Cortex of kidney (tissue), 1 donor: ENCODE measurements at places on chromosomes 2 and 18.

GRCh38 chr2:72330652-72331051, 183.0 kb upstream of the CYP26B1 start:
- DNase-seq = no peak

DNA sequence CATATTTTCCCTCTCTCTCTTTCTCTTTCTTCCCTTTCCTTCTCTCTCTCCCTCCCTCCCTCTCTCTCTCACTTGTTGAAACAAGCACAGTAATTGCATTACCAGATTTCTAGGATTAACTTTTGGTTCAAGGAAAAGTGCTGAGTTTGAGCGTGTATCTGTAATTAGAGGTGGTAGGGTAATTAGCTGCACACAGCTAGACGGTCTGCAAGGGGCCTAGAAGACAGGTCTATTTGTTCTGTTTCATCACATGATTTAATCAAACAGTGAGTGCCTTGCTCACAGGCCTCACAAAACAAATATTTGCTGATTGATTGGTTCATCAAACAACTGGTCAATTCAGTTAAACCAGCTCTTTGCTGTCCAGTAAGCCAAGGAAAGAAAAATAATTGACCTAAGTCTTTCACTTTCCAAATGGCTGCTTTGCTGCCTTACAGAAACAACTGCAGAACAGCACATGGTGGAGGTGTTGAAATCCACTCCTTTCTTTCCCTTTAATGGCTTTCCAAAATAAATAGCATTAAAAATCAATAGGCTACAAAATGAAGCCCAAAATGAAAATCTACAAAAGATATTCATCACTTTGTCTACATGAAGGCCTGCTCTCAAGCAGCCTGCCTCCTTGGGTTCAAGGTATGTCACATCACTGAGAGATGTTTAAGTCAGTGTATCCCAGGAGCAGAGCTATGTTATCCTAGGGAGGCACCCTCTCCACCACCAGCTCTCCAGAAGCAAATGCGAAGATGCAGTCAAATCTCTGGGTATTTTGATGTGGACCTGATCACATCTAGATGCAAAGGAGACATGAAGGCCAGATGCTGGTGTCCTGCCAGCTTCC, 264.4 kb upstream of the SIX2 start:
- no peak for DNase-seq

DNA sequence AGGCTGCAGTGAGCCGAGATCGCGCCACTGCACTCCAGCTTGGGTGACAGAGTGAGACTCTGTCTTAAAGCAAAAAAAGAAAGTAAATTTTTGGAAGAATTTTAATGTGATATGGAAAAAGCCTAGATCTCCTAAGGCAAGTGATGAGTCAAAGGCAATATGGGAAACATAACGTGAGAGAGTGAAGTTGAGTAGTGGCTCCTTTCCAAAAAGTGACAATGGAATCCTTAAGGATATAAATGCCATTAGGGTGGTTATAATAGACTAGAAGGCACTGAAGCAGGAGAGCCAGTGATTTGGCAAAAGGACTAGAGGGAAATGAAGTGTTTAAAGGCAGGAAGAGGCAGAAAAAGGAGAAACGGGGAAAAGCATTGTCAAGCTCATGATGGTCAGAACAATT, 25.6 kb downstream of the ARHGAP28 start:
- no peak for DNase-seq

DNA sequence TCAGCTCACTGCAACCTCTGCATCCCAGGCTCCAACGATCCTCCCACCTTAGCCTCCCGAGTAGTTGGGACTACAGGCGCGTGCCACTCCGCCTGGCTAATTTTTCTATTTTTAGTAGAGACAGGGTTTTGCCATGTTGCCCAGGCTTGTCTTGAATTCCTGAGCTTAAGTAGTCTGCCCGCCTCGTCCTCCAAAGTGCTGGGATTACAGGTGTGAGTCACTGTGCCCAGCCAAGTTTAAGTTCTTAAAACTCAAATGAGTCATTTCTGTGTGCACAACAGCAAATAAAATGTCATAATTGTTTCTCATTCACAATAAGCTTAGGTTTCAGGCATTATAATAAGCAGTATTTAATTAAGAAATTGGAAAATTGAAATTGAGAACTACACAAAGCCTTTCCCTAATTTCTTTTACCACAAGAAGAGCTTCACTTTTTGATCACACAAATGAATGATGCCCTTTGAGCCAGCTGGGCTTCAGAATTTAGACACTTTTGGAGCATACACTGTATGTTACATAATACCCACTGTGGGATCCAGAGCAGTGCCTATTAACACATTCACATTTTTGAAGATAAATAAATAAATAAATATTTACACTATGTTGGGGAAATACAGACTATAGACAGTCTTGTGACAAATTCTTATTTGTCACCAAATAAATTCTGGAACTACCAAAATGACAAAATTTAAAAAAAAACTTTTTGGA, 8.6 kb upstream of the ME2 start:
- no peak for DNase-seq

GRCh38 chr2:199988151-199988550, 32.8 kb downstream of the MAIP1 start:
- no peak for DNase-seq

DNA sequence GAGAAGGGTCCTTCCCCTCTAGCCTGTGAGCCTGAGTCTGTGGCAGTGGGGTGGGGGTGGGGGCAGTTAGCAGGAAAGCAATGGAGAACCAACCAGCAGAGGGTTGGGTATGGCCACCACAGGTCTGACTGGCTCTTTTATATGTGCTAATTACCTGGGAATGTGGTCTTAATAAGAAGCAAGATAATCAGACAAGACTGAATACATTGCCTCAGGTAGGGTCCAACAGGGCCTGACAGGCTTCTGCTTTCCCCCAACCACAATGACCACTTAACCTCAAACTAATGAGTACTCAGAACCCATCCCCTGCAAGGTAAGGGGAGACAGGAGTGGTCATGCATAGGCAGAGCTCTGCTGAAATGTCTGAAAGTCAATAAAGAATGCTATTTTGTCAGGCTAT, 39.2 kb upstream of the GALNT1 start:
- DNase-seq = no peak

DNA sequence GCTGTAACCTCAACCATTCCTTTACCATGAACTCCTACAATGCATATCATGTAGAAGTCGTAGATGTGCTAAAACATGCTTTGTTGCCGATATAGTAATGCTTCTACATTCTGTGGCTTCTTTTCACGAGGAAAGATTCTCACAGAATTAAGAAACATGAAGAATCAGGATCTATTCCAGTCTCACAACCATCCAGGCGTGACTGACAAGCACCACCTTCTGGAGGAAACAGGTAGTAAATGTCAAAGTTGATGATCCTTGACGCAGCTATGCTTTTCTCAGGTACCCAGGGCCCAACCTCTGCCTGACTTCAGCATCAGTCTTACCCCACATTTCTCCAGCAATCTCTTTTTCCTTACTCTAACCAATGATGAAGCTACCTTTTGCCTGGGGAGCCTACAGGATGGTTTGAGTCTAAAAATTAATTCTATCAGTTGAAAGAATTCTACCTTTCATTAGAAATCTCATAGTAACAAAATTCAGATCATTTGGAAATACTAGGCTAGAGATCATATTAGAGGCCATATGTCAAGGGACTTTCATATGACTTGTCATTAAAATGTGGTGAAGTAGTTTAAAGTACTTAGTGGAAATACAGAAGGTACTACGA, 123.3 kb upstream of the RND3 start:
- DNase-seq = no peak

DNA sequence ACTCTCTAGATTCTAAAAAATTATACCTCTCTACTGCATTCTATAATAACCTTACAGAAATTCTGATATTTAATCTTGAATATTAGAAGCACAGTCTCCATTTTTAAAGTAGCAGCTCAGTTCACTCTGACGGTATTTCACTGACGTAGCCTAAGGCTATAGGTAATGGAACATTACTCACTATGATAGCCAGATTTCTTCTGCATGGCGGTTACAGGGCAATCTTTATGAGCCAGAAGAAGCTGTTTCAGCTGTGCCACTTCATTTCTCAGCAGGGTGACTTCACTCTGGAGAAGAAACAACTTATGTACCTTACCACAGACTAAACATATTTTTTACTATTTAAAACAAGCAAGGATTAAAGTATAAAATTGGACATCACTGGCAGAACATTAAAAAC, 75.3 kb upstream of the CHN1 start:
- no peak for DNase-seq

- DNase-seq = no peak
Measured at GRCh38 chr2:97742381-97742847, 29.0 kb downstream of the ZAP70 start.

GRCh38 chr2:143694335-143694734, 565.1 kb downstream of the ARHGAP15 start:
- no peak for DNase-seq

DNA sequence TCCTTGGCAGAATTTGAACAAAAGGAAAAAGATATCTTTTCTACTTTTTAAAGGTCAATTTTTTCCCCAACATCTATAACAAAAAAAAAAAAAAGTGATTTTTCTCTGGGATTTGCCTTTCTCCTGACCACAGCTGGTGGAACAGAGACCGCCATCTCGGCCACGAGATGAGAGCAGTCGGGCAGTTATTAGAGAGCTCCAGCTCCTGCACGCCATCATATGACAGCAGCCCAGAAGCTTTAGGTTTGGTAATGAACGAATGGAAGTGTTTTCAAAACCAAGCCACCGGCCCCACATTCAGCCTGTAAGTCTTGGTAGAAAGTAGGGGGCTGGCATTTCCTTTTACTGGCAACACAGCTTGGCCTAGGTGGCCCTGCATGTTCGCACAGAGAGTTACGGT, 94.9 kb upstream of the FZD7 start:
- DNase-seq = no peak
